ENCODE measurements at places on chromosomes 4 and X.

GRCh38 chr4:184417802-184418511 is 56.4 kb downstream of the IRF2 start:
- DNase-seq = peak; percentile 61

DNA sequence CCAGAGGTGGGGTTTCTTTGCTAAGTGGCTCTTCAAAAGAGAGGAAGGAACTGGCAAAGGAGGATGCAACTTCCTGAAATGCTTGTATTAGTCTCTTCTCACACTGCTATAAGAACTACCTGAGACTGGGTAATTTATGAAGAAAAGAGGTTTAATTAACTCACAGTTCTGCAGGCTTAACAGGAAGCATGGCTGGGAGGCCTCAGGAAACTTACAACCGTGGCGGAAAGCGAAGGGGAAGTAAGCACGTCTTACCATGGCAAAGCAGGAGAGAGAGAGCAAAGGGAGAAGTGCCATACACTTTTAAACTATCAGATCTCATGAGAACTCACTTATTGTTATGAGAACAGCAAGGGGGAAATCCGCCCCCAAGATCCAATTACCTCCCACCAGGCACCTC is 505.7 kb downstream of the ZNF674 start:
- no peak for DNase-seq

GRCh38 chr4:56434599-56435139 is 746 bp downstream of the PPAT start:
- no peak for DNase-seq

GRCh38 chrX:153909024-153909979 is 4.8 kb downstream of the AVPR2 start:
- no peak for DNase-seq

GRCh38 chr4:84855774-84856173 is 110.7 kb downstream of the WDFY3 start:
- DNase-seq = no peak

DNA sequence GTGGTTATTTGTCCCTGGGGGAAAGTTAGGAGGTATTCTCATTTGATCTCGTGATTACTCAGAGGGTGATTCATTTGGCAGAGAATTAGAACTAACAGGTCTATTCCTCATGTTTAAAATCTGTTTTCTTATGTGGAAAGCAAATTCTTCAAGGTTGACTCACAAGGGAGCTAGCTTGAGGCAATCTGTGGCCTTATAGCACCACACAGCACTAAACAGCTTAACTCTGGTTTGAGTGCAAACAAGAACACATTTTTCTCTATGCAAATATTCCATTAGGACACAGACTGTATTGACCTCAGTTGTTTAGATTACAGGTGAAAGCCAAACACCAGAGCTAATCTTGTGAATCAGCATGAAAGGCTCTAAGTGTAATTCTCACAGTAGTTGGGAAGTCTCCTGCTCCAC is 694.4 kb upstream of the POU3F4 start:
- DNase-seq = peak; percentile 83

- no peak for DNase-seq
These were observed 21.1 kb upstream of the WDR17 start for GRCh38 chr4:176044589-176044951.

Measured in kidney epithelial cell (primary cell).